ENCODE measurements at places on chromosomes 1 and 21. TPM values are rescaled to one million over a fixed set of nuclear protein-coding genes. Genes with fewer than 3 reads are reported as not detected.

- DNase-seq = peak; percentile 10
Observed at GRCh38 chr1:4172644-4173599, 272.9 kb upstream of the C1orf174 start.

DNA sequence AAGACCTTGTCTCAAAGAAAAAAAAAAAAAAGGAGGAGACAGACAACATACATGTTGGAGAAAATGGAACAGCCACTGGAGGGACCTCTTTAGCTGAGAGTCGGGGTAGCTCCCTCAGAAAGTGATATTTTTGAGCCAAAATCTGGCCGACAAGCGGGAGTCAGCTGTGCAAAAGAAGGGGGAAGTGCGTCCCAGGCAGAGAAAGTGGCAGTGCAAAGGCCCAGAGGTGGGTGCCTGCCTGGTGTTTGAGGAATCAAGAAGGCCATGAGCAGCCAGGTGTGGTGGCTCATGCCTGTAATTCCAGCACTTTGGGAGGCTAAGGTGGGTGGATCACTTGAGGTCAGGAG is 6.1 kb upstream of the CROCC start:
- no peak for DNase-seq

DNA sequence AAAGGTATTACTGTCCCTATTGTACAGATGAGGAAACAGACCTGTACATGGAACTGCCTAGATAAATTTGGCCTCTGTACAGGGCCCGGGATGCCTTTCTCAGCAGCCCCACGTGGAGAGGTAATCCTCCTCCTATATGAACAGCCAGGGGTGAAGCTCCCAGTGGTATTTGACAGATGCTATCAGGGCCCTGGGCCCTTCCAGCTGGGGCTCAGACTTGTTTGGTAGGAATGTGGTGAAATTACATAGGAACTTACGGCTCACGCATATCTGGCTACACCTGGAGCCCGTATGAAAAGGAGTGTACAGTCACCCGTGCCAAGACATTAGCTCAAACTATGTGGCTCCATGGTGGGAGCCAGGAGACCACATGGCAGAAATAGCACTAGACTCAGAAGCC is 24.8 kb upstream of the TCEA3 start:
- no peak for DNase-seq

LCE1B gene
- total RNA-seq = not detected

DNA sequence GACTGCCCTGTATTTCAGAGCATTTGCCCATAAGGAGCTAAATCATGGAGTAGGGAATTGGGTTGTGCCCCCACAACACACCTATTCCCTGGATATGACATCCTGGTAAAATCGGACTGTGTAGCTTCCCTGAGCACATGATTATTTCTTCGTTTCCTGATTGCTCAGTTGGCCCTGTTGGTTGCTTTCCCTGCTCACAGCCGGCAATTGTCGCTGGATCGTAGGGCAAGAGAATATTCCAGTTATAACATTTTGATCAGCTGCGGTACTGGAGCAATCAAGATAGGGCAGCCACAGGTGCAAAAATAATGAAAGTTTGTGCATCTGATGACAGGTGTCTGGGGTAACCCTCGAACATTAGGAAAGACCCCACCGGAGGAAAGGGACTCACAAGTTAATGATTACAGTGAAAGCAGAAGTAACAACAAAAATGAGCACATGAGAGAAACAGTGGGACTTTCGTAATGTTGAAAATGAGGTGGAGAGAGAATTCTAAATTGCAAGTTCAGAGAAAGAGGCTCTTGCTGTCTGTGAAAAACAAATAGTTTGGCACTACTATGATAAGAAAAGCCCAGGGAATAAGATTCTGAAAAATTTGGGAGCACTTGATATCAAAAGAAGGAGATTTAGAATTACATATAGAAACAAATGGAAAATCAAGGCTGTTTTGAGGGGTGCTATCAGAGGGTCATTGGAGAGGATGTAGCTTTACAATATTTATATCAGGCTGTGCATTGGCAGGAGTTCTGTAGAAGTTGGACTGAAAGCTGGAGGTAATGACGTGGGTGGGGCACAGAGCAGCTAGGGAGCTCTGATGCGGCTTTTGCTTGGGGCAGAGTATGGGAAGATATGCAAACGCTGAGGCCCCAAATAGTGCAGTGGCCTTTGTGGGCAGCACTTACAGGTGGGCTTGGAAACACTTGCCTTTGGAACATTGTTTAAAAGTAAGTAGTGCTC is at the start of gene MAB21L3:
TSS of gene MAB21L3 (plus strand) at position 833 of the 957 bp plus-strand sequence. CDS start 1,217 bp downstream, outside the sequence.
- DNase-seq = no peak

GRCh38 chr1:161196521-161197451 is 2.1 kb downstream of the ADAMTS4 start:
- no peak for DNase-seq

LAPTM5 gene
- 1.5 TPM for total RNA-seq

GRCh38 chr1:55039342-55040082 is at the start of gene PCSK9:
TSS of gene PCSK9 (plus strand) at chr1:55039548. CDS start at chr1:55039838, 290 bp downstream.
- DNase-seq = peak; percentile 60

DCST1 gene
- 0.32 TPM for total RNA-seq

DNA sequence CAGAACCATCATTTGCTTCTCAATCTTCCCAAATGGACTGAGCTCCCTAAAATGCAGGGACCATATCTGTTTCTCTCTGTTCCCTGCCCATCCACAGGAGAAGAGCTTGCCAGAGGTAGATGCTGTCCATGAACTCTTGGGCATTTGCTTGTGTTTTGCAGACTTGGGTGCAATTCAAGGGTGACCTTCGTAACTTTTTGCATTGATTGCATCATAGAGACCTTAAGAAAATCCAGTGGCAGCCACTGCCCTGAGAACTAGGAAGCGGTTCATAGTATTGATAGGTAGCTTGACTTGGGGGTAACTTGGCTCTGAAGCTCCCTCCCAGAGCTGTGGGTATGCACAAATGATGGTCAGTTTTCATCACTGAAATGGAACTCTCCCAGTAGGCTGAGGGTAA is 34.3 kb upstream of the EDEM3 start:
- no peak for DNase-seq

- no peak for DNase-seq
Observed at GRCh38 chr1:222049176-222049575, 307.3 kb upstream of the DUSP10 start.

DNA sequence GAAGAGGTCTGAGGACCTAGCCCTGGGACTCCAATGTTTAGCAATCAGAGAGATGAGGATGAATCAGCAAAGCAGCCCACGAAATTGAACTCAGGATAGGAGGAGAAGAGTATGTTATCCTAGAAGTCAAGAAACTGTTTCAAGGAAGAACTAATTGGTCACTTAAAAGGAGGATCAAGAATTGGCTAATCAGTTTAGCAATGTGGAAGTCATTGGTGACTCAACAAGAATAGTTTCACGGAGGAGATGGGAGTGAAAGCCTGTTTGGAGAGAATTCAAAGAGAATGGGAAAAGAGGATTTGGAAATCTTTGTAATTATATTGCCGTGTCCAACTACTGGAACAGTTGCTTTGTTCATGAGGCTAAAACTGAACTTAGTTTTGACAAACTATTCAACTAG is 7.4 kb downstream of the HMCN1 start:
- no peak for DNase-seq

GRCh38 chr1:205948039-205948438 is 4.8 kb upstream of the SLC26A9 start:
- no peak for DNase-seq

DNA sequence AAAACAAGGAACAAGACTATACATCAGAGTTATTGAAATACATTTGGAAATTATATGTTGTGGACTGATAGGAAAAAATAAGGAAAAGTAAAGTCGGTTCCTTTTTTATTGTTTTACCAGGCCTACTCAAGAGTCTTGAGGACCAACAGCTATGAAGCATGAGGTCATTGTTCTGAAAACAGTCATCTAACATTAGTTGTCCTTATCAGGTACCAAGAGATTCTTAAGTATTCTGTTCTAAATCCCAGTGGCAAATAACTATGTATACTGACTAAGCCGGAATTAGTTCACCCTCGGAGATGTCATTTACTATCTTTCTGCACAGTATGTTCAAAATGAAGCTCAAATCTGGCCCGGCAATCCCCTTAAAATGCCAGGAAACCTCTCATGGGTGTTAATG is 585 bp downstream of the ADGRL4 start:
- no peak for DNase-seq

GRCh38 chr1:14733048-14733778 is 134.7 kb downstream of the KAZN start:
- DNase-seq = no peak

DNA sequence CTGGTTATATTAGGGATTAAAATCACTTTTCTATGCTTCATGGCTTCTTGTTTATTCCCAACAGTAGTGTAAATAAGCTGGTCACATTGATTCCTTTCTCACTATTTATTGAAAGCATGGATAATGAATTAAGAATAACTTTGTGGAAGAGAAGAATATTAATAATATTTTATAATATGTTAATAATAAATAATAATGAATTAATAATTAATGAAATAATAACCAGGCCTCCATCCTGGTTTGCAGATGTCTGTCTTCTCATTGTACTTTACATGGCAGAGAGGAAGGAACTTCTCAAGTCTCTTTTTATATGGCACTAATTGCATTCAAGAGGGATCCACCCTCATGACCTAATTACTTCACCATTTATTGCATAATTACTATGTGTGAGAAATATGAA is 473.5 kb downstream of the PTPRC start:
- DNase-seq = no peak

RPRD2 gene
- total RNA-seq = 26.7 TPM
